EH (cell line): ENCODE measurements at places on chromosomes 5 and 9.

DNA sequence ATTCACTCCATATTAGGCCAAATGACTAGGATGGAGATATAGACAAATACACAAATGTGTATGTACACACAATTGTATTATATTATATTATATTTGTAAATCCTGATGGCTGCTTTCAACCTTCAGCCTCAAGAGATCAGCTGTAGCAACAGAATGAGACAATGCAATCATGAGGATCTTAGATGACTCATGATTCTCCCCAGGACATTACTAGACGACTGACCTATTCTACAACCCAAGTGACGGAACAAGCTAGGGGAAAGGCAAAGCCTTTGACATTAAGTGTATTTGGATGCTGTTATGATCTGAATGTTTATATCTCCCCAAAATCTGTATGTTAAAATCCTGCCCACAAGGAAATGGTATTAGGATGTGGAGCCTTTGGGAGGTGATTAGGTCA, 66.5 kb downstream of the COX7C start:
- DNase-seq: no peak

DNA sequence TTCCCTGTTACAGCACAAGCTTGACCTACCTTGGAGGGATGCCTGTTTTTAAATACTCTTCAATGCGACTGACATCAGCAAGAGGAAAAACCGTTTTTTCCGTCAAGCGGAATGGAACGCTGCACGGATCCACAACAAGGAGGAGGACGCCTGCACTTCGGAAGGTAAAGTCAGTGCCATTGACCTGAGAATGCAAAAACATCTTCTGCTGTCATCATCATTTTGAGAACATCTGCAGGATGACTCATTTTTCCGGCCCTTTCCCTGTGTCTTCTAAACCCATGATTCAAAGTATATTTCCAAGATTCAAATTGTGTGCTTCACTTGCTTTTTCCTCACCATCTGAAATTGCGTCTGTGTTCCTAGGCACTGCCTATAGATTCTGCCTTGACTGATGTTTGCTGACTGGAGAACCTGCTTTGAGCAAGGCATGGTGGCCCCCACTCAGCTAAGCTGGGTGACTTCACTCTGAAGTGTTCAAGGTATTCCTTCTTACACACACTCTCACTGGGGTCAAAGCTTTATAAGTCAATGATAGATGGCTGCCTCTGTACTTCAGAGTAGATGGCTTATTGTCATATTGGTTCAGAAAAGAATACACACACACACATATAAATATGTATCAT, 78.1 kb downstream of the CEMIP2 start:
- DNase-seq: peak; percentile 32

GRCh38 chr9:6907772-6908381, 150.1 kb downstream of the KDM4C start:
- peak; percentile 52 for DNase-seq

- DNase-seq: no peak
Measured at GRCh38 chr5:62296998-62297397, 9.0 kb upstream of the KIF2A start.

DNA sequence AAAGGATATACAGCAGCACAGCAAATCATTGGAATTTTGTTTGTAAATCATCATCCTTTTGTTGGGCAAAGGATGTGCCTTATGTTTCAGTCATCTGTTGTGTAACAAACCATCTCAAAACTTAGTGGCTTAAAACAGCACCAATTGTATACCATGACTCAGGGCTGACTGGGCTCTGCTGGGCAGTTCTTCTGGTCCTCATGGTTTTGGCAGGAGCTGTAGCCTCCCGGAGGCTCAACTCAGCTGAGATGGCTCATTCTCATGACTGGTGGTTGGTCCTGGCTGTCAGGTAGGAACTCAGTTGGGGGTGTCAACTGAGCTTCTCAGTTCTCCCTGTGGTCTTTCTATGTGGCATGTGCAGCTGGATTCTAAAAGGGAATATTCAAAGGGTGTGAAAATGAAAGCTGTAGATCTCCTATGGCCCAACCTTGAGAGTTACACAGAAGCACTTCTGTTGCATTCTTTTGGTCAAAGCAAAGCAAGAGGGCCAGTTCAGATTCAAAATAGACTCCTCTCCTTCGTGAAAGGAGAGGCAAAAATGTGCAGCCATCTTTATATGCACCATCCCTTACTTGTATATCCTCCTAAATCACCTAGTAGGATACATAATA, 39.1 kb upstream of the CPEB4 start:
- DNase-seq: no peak

GRCh38 chr9:130411566-130411915, 33.2 kb upstream of the ASS1 start:
- no peak for DNase-seq

GRCh38 chr5:174252121-174252520, 206.6 kb downstream of the NSG2 start:
- no peak for DNase-seq

DNA sequence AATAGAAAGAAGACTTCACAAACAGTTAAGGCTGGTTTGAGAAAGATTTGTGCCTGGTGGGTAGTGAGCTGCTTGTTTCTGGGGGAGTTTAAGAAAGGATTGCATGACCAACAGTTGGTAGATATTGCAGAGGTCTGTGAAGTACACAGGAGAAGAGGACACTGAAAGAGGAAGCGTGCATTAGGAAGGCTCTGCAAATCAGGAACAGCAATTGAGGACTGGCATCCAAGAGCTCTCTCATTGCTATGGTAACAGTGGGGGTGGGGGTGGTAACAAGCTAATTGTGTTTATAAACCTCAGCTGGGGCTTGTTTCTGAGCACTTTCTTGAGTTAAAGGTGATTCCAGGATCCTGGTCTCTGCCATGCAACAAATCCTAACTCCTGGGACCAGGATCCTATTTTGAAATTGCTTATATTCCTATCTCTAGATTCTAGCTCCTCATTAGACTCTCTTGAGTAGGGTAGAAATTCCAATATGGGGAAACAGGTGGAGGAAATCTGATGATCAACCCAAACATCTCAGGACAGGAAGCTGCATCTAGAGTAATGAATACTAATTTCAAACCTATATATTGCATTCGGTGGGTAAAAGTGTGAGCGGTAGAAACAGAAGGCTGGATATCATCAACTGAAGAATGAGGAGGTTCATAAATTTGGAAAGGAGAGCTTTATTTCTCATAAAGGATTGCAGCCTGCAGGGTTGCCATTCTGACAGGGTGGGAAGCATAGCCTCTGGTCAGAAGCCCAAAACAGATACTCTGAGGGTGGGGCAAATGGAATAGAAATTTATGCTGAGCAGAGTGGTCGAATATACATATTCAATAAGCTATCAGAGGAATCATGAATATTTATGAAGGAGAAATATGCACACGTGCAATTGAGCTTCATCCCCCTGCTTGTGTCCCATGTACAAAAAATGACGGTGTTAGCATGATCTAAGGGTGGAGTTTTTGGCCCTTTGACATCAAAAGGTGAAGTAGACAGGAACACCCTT, 79.4 kb downstream of the PTTG1 start:
- no peak for DNase-seq

DNA sequence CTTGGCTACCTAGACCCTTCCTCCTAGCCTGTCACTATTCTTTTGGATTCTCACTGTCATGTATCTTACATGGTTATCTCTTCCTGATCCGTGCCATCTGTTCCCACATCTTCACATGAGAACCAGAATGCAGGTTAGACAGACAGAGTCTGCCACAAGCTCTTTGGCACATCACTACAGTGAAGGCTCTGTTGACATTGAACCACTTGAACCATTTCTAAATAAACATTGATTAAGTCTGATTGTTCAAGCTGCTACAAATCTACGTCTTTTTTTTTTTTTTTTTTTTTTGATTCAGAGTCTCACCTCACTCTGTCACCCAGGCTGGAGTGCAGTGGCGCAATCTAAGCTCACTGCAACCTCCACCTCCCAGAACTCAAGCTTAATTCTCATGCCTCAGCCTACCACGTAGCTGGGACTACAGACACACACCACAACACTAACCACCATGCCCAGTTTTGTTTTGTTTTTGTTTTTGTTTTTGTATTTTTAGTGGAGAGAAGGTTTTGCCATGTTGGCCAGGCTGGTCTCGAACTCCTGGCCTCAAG, 85.1 kb upstream of the LRRTM2 start:
- DNase-seq: no peak

DNA sequence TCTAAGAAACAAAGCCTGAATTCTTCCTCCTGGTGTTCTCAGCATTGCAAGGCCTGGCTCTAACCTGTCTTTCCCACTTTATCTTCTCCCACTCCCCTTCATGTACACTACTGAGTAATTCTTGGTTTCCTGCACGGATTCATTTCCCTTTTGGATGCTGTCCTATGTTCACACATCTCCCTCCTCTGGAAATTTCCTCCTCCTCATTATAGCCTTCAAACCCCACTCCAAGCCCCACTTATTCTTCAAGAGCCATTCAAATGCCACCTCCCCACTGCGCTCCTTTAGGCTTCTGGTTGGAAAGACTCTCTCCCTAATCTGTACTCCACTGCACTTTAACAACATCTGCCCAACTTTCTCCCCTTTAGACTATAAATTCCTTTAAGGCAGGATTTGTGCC, 28.2 kb upstream of the C5orf63 start:
- DNase-seq: no peak

DNA sequence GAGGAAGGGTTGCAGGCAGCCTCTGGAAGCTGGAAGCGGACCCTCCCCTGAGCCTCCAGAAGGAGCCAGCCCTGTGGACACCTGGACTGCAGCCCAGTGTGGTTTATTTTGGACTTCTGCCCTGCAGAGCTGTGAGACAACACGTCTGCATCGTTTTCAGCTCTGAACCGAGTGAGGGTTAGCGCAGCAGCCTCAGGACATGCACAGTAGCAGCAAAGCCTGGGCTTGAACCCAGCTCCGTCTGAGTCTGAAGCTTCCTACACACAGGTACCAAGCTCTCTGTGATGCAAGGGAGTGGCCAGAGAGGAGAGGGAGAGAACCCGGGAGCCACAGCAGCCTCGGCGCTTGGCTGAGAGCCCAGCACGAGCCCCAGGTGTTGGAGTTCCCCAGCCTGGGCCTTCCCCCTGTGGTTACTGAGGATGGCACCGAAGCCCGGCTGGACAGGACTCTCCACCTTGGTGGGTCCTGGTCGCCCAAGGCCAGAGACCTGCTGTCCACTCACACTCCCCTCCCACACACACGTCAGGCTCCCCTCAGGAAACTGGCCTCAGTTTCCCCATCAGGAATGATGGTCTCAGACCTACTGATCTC, 128.2 kb downstream of the OLFM1 start:
- DNase-seq: no peak

DNA sequence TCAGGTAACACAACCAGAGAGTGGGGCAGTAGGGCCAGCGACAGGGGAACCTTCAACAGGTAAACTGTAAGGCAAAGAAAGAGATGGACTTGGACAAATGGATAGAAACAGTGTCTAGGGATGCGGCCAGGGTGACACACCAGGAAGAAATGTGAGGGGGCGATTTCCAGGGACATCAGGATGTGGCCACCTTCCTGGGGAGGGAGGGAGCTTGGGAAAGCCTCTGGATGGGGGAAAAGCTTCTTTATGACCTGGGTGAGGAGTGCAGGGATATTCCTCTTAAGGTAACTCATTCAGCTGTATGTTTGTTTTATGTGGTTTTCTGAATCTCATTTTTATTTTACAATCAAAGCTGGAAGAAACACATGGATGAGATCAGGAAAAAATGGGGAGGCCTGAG, 11.9 kb upstream of the NXNL2 start:
- peak; percentile 88 for DNase-seq

DNA sequence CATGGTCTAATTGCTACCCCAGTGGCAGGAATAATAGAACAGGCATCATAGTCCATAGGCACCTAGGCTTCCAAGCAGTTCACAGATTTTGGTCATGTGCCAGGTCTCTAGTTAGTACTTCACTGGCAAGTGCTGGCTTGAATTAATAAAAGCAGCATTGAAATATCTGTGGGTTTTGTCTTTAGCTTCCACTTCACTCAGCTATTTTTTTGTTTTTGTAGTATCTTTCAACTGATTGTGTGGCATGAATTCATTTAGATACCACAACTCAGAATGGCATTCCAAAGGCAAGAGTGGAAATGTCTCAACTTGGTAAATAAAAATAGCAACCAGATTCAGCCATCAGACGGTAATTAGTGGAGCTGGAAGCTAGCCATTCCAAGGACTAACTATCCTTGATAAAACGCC, 27.9 kb upstream of the ITGA2 start:
- peak; percentile 87 for DNase-seq

DNA sequence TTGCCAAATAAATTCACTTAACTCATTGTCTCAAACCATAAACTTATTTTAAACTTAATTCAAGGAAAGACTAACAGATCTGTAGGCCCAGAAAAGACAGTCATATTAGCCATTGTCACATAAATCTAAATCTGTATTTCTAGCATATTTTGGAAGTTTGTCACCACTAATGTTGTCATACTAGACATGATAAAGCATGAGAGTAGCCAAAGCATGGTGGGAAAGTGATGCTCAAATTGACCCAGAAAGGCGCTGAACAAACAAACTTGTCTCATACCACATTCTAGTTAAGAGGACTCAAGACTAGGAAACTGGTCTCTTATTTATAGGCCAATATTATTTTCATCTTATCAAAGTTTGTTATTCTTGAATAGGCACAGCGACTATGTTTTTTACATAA, 99.4 kb downstream of the VCAN start:
- DNase-seq: peak; percentile 68

- DNase-seq: peak; percentile 16
Measured at GRCh38 chr5:132237141-132237540, 9.5 kb upstream of the P4HA2 start.

- no peak for DNase-seq
Measured at GRCh38 chr5:126732716-126733115, 44.2 kb upstream of the LMNB1 start.

DNA sequence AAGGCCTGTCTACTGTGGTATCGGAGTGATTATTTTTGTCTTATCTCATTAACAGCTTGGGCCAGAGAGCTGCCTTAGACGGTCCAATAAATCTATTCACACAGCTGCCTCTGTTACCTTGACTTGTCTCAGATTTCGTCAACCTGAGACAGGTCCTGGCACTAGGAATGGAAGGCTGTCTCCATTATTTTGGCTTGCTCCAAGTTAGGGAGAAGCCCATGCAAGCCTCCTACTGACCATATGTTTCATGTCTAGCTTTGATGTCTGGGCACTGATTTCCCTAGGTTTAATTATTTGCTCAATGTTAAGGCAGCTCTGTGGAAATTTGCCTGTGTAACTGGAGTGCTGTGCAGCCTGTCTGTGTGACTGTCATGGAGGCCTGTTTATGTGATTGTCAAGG, 12.4 kb upstream of the RALGPS1 start:
- no peak for DNase-seq

GRCh38 chr5:113293975-113294310, 140.8 kb downstream of the TSSK1B start:
- DNase-seq: peak; percentile 11

DNA sequence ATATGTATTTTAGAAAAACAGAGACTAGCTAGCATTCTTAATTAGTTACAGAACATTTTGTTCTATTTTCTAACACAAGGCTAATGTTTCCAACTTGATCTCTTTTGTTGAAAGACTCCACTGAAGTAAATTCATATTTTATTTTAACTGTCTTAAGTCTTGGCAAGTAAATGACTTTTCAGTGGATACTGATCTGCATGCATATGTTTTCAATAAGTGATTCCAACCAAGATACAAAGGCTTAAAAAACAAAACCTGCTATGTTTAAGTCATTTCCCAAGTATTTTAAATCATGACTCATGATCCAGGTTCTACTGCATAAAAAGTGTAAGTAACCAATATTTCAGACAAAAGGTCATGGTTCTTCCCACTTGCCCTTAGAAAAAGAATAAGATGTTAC, 5.7 kb downstream of the CDO1 start:
- peak; percentile 17 for DNase-seq
